ENCODE measurements at places on chromosomes 6 and 20.

DNA sequence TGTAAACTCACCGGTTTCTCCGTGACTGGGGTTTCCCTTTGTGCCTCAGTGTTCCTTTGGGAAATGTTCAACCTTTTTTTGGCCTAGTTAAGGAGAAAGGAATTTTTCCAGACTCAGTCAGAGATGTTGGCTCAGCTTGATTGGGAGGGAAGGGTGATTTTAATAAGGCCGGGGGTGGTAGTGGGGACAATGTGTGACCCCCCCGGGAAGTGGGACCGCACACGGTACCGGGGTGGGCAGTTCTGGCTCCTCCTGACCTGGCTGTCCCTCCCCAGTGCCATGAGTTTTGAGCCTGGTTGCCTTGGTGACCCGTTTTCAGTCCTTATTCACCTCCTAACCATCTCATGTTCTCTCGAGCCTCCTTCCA, 132.7 kb downstream of the SNX5 start:
- DNase-seq = no peak

DNA sequence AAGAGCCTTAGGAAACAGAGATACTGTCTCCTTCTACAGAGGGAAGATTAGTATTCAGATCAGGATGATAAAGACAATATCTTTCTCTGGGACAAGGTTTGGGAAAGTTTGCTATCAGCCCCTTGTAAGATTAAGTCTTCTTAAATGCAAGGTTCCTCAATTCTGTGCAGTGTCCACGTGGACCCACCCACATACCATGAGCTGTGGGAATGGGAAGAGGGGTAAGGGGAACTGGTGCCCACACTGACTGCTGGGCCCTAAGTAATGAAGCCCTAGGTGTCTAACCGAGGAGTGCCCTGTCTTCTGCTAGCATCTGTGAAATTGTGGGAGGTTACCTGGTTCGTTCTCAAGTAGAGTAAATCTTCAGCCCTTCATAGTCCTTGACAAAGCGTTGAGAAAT, 5.8 kb upstream of the SSTR4 start:
- no peak for DNase-seq

DNA sequence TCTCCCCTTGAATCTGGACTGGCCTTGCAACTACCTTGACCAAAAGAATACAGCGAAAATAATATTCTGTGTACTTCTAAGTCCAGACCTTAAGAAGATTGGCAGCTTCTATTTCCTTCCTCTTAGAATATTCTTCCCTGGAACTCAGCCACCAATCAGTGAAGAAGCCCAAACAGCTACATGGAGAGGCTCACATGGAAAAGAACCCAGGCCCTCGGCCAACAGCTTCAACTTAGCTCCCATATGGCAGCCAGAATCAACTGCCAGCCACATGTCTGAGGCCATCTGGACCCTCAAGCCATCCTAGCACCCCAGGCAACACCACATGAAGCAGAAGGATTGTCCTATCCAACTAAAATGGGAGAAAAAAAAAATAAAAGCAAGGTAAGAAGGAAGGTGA, 178.8 kb downstream of the IBTK start:
- no peak for DNase-seq

DNA sequence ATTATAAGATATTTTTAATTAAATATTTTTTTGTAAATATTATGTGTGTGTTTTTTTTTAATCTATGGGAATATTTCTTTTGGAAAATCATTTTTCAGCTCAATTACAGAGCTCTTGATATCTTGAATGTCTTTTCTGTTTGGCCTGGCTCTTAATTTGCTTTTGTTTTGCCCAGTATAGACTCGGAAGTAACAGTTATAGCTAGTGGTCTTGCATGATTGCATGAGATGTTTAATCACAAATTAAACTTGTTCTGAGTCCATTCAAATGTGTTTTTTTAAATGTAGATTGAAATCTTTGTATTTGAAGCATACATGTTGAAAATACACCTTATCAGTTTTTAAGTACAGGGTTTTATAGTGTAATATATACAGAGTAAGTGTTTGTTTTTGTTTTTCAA, 2.6 kb downstream of the ID4 start:
- no peak for DNase-seq

DNA sequence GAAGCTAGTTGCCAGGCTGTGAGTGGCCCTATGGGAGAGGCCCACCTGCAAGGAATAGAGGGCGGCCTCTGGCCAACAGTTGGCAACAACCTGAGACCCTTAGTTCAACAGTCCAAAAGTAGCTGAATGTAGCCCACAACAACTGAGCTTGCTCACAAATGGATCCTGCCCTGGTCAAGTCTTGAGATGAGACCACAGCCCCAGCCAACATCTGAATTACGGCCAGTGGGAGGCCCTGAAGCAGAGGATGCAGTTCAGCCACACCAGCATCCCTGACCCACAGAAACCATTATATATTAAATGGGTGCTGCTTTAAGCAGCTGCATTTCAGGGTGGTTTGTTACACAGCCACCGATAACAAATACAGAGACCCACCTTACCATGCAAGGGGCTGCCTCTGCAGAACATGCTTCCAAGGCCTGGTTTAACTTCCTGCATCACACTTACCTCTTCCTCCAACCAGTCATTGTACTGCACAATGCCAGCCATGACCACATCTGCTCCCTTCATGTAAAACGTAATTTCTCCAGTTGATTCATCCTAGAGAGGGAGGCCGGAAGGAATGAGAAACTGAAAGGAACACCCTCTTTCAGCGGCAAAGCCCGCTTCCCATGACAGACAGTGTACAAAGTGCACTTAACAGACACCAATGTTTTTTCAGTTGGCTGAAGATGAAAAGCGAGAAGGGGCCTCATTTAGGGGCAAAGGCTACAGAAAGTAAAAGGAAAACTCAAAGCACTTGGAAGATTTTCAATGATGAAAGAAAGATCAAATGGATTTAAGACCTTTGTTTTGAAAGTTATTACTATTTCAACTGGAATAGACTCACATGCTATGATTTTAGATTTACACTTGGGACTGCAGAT, 86.2 kb upstream of the NFATC2 start:
- DNase-seq = no peak

- DNase-seq = no peak
These were observed 145.5 kb upstream of the RNF24 start for GRCh38 chr20:4160761-4161305.

GRCh38 chr6:45548657-45549515, 171.2 kb upstream of the SUPT3H start:
- no peak for DNase-seq

DNA sequence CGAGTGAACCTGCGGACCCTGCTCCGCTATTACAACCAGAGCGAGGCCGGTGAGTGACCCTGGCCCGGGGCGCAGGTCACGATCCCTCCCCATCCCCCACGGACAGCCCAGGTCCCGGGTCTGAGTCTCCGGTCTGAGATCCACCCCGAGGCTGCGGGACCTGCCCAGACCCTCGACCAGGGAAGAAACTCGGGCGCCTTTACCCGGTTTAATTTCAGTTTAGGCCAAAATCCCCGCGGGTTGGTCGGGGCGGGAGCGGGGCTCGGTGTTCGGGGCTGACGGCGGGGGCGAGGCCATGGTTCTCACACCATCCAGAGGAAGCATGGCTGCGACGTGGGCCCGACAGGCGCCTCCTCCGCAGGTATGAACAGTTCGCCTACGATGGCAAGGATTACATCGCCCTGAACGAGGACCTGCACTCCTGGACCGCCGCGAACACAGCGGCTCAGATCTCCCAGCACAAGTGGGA, 46.9 kb upstream of the TRIM26 start:
- no peak for DNase-seq

GRCh38 chr6:157242791-157243190, 80.5 kb downstream of the TMEM242 start:
- no peak for DNase-seq

- DNase-seq = no peak
These were observed 8.2 kb upstream of the SHLD1 start for GRCh38 chr20:5742041-5742440.

DNA sequence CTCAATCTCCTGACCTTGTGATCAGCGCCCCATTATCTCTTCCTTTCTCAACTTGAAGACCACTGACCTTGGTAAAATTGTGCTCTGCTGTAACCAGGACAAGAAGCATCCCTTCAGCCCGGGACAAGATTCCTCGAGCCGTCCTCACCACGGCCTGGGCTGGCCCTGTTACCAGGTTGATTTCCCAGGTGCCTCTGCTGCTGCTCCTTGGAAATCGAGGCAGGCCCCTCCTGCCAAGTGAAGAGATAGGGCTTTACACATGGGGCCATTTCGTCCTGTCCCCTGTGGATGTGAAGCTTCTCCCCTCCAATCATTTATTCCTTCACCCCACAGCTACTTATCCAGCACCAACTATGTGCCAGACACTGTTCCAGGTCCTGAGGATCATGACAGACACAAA, 21.5 kb downstream of the RAB44 start:
- DNase-seq = no peak

- no peak for DNase-seq
These were observed 457.9 kb downstream of the PLCB1 start for GRCh38 chr20:8589956-8590355.

GRCh38 chr6:74182992-74183391, 487.0 kb downstream of the CD109 start:
- DNase-seq = no peak

DNA sequence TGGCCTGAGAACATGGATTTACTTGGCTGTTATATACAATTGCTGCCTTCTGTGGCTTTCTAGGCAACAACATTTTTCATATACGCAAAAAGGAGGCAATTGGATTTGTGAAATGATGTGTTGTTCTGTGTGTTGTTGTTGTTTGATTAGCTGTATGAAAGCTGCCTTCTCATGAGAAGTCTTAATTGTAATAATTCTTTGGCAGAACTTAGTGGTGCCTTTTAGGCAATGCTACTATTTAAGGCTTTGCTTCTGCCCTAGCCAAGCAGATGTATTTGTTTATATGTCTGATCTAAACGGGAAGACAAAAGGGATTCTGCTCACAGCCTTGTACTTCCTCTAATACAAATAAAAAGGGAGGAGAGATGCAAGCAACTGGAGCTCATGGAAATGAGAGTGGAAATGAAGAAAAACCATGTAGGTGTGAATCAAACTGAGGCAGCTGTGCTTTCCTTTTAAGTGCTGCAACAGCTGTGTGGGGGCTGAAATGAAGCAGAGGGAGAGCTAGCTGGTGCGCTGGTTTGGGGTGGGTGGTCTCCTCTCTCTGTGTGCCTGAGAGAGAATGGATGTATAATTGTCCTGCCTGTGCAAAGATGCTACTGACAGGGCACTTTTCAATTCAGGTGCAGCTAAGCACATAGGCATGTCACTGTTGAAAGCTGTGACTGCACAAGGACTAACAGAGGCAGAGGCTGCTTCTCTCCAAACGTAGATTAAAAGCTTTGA, 386.9 kb upstream of the MAN1A1 start:
- DNase-seq = no peak

GRCh38 chr6:133973109-133973971, 20.3 kb downstream of the TBPL1 start:
- DNase-seq = no peak

DNA sequence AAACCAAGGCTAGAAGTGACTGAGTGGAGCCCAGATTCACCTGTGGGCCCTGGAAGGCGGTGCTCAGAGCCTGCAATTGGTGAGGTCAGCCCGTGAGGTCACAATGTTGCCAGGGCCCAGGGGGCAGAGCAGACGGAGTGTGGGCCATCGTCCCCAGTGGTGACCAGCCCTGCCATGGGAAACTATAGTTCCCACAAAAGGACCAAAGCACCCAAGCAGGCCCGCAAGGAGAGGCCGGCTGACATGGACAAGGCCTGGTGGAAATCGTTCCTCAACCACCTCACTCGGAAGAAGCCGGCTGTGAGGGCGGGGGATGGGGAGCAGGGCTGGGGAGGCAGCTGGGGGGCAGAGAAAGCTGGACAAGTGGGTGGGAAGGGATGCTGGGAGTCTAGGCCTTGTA, at the start of gene C20orf144:
TSS of gene C20orf144 (plus strand) at position 156 of the 400 bp plus-strand sequence. CDS start at position 175, 19 bp downstream.
- no peak for DNase-seq

- DNase-seq = no peak
These were observed 16.8 kb upstream of the ARMC12 start for GRCh38 chr6:35719830-35720733.

DNA sequence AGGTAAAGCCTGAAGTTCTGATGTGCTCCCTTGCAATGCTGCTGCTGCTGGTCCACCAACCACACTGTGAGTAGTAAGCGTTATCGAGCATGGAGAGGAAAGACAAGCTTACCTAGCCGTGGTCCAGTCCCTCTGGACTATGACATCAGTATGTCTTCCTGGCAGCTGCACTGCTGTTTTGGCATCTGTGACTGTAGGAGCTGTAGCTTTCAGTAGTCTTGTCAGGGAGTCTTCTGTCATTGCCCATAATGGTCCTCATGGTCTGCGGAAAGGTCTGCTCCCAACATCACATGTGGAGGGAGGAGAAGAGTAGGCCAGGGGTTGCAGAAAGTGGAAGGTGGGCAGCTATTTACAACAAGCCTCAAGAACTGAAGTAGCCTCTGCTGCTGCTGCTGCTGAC, 26.8 kb upstream of the TMEM217 start:
- DNase-seq = no peak

GRCh38 chr20:45827030-45827652, at the start of gene TNNC2:
TSS of gene TNNC2 (minus strand) at chr20:45827312. CDS start at chr20:45827248, 64 bp downstream.
- DNase-seq = no peak

- no peak for DNase-seq
These were observed 154.8 kb downstream of the UBE3D start for GRCh38 chr6:82910820-82911219.

DNA sequence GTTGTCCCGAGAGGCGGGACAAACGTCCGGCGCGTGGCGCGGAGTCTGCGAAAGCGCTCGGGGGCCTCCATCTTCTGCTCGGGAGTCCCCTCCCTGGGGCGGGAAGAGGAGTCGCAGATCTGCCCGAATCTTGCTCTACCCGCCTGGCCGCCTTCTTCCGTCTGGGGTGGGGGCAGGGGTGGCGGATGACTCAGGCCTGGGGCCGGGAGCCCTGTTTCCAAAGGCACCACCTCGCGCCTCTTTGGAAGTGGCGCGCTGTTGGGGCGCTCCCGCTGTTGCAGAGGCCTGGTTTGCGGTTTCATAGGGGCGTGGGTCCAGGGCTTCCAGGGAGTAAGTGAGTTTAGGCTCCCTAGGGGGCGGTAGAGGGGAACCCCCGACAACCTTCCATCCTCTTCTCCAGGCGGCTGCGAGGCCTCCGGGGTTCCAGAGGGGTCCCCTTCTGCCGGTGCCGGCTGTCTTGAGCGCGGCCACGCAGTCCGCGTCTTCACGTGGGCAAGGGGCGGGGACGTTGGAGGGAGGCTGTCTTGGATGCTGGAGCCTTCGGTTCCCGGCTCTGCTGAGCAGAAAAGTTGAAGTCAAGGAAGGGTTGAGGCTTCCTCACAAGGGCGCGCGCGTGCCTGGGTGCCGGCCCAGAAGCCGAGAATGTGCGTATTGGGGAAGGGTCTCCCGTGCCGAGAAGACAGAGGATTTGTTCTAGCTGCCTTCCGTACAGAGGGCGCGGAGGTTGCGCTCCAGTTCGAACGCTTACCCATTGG, 2.6 kb upstream of the TFAP2C start:
- DNase-seq = no peak

DNA sequence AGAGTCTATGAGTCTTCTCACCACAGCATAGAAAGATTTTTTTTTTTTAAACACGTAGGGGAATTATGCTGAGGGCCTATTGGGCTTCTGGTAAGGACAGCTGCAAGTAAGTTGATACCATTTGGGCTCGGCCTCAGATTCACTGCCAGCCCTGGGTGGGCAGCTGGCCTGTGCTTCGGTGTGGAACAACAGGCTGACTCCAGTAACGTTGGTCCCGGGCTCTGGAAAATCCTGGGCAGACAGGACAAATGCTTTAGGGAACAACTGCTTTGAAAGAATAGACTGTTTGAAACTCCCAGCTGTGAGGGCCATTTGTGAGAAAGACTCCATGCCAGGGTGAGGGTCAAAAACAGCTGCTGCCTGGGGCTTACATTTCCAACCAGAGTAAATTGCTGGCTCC, 366.5 kb downstream of the QKI start:
- DNase-seq = no peak

GRCh38 chr6:127300411-127300810, 33.7 kb downstream of the RNF146 start:
- no peak for DNase-seq

- DNase-seq = no peak
These were observed 12.9 kb upstream of the NQO2 start for GRCh38 chr6:2986722-2987221.
